ENCODE measurements at places on chromosomes 7 and 10.

DNA sequence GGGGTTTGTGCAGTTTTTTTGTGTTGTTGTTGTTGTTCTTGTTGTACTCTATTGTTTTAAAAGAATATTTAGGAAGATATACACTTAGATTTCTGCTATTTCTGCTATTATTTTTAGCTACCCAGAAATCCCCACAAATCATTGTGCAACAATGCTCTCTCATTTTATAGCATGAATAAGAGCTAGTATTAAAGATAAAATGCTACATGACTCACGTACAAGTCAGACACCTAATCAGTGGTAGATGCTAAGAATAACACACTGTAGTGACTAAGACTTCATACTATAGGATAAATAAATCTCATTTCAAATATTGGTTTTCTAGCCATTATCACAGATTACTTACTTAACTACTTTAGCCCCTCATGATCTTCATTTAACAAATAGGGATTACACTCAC is 920.5 kb downstream of the KCNMA1 start:
- H3K27me3 ChIP-seq, result no peaks in the 10 kb centered on the region
- peaks cover 3% of the 10 kb centered on the region for H3K4me1 ChIP-seq
- no peak for DNase-seq
- no peak overlapping the region for H3K4me3 ChIP-seq

DNA sequence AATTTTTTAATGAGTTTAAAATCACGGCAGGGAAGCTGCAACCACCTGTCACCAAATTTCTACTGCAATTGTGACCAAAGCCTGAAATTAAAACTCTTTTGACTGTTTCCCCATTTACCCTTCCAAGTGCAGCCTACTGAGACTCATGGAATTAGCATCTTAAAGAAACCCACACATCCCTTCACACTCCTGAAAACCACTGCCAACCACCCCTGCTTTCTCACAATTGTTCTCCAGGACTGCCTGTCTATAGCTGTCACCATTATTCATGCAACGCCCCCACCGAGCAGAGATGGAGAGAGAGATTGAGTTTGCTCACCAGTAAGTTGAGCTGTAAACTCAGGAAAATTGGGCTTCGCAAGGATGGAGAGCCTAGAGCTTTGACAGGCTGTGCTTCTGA is 383.8 kb upstream of the SORCS1 start:
- H3K27me3 ChIP-seq, result no peaks in the 10 kb centered on the region
- H3K4me1 ChIP-seq, result peaks cover 40% of the 10 kb centered on the region
- peak overlapping the region; percentile 67 for H3K27ac ChIP-seq
- no peak overlapping the region for H3K4me3 ChIP-seq

GRCh38 chr7:137390076-137390475 is 46.5 kb upstream of the PTN start:
- H3K4me1 ChIP-seq, result peaks cover 30% of the 10 kb centered on the region
- no peak overlapping the region for H3K4me3 ChIP-seq
- no peak overlapping the region for H3K27ac ChIP-seq
- no peak for DNase-seq
- peaks cover 10% of the 10 kb centered on the region for H3K27me3 ChIP-seq
- H3K36me3 ChIP-seq, result no peaks in the 10 kb centered on the region

- peaks cover 2% of the 10 kb centered on the region for H3K27me3 ChIP-seq
- H3K27ac ChIP-seq, result peak overlapping the region; percentile 86
- peaks cover 42% of the 10 kb centered on the region for H3K4me1 ChIP-seq
- peaks cover 12% of the 10 kb centered on the region for H3K36me3 ChIP-seq
These were observed 86.3 kb downstream of the BAMBI start for GRCh38 chr10:28763471-28764170.

GRCh38 chr10:76230921-76231285 is 799.5 kb downstream of the LRMDA start:
- peaks cover 100% of the 10 kb centered on the region for H3K27me3 ChIP-seq
- H3K36me3 ChIP-seq, result 0 out of 2 replicates have a peak, but pooled peaks cover under 1% of the 10 kb centered on the region
- H3K4me1 ChIP-seq, result peaks cover 58% of the 10 kb centered on the region
- H3K27ac ChIP-seq, result peak overlapping the region; percentile 31
- no peak for DNase-seq

DNA sequence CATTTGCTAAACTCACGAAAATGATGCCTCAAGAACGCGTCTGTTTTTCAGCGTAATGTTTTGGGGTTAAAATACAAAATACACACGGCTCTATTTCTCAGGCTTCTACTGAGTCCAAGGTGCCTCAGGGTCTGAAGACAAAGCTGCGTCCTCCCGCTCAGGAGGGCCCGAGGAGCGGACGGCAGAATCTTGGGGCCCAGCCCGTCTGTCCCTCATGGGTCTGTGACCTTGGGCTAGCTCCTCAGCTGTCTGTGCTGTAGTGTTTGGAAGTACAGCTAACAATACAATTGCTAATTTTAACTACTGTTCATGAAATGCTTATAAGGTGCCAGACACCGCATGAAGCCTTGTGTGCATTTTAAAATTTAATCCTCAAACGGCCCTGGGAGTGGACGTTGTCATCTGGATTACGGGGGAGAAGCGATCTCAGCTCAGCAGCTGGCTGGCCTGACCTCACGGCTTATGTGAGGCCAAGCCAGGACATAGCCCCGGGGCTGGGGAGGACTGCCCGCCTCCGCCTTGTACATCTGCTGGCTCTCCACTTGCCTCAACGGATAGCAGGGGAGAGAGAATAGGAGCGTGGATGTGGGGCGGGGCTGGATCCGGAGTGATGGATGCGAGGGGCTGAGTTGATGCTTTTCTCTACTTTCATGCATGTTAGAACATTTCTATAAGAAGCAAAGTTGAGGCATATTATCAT is 357.4 kb downstream of the GLRX3 start:
- no peak for DNase-seq
- peaks cover 23% of the 10 kb centered on the region for H3K27me3 ChIP-seq
- no peak overlapping the region for H3K4me3 ChIP-seq
- H3K27ac ChIP-seq, result no peak overlapping the region

- no peaks in the 10 kb centered on the region for H3K36me3 ChIP-seq
- H3K27me3 ChIP-seq, result peaks cover 71% of the 10 kb centered on the region
- H3K4me3 ChIP-seq, result peak overlapping the region; percentile 60
- no peak overlapping the region for H3K27ac ChIP-seq
These were observed 50.5 kb upstream of the FOXK1 start for GRCh38 chr7:4631380-4632179.

GRCh38 chr7:128351296-128352152 is 7.8 kb upstream of the RBM28 start:
- H3K4me1 ChIP-seq, result peaks cover 5% of the 10 kb centered on the region
- H3K27ac ChIP-seq, result no peak overlapping the region
- no peaks in the 10 kb centered on the region for H3K36me3 ChIP-seq
- H3K4me3 ChIP-seq, result no peak overlapping the region
- DNase-seq, result peak; percentile 54

- H3K27ac ChIP-seq, result peak overlapping the region; percentile 97
- peaks cover 5% of the 10 kb centered on the region for H3K36me3 ChIP-seq
- peak; percentile 62 for DNase-seq
- no peaks in the 10 kb centered on the region for H3K27me3 ChIP-seq
- H3K4me3 ChIP-seq, result peak overlapping the region; percentile 24
- H3K4me1 ChIP-seq, result peaks cover 95% of the 10 kb centered on the region
These were observed 14.1 kb downstream of the GLI3 start for GRCh38 chr7:42222891-42223290.

DNA sequence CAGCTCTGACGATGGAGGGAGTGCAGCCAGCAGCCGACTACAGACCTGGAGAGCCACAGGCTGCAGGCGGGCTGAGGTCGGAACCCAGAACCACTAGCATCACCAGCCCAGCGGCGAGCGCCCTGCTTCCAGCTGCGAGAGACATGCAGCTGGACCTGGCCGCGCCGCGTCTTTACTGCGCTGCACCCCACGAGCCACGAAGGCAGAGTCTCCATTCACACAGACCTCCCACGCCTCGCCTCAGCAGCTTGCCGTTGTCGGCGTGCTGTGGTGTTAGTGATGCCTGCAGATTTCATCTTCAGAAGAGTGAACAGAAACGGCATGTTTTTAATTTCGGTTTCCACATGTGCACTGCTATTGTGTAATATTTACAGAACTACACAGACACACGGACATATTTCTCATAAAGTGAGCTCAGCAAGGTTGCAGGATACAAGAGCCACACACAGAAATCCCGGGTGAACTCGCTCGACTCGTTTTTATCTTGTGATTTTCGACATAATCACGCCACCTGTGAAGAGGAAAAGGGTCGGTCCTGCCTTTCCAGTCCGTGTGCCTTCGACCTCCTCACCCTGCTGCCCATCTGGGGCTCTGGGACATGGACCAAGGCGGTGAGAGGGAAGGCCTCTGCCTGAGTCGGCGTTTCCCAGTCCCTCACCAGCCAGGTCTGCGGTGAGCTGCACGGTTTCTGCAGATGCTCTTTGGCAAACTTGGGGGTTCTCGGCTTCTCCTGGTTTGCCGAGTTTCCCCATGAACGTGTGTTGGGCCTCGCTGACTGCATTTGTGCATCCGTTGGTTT is 252.2 kb downstream of the ELFN1 start:
- no peak for DNase-seq
- 0 out of 2 replicates have a peak overlapping the region, but pooled peaks have one; percentile 49 for H3K27ac ChIP-seq
- no peaks in the 10 kb centered on the region for H3K4me1 ChIP-seq

DNA sequence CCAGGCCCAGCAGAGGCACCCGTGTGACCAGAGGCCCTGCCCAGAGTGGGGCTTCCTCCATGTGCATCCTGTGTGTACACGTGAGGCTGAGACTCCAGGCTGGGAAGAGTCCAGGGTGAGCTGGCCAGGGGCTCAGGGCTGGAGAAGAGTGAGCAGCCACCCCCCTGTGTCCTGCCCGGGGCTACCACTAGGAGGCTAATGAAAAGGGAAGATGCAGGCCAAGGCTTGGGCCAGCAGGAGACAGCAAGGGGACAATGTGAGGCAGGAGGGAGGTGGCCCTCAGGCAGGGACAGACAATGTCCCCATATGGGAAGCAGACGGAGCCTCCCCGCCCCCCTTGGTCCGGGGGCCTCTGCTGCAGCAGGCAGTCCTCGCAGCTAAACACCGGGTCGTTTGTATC is 102.0 kb downstream of the HIF1AN start:
- peak; percentile 87 for DNase-seq
- no peaks in the 10 kb centered on the region for H3K36me3 ChIP-seq
- no peak overlapping the region for H3K27ac ChIP-seq
- peak overlapping the region; percentile 29 for H3K4me3 ChIP-seq

DNA sequence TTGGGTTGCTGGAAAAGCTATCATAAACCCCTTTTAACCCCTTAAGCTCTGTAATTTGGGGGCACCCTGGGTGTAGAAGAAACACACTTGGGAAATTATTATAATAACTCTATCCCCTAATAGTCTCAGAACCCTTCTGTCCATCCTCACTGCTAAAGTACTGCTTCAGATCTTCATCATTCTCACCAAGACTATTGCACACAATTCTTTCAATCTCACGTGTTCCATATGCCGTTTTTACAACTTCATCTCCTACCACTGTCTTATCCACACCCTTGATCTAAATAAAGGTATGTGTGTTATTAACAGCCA is 15.8 kb downstream of the ANKRD22 start:
- no peak for DNase-seq
- H3K36me3 ChIP-seq, result no peaks in the 10 kb centered on the region
- H3K27ac ChIP-seq, result no peak overlapping the region
- H3K27me3 ChIP-seq, result no peaks in the 10 kb centered on the region

DNA sequence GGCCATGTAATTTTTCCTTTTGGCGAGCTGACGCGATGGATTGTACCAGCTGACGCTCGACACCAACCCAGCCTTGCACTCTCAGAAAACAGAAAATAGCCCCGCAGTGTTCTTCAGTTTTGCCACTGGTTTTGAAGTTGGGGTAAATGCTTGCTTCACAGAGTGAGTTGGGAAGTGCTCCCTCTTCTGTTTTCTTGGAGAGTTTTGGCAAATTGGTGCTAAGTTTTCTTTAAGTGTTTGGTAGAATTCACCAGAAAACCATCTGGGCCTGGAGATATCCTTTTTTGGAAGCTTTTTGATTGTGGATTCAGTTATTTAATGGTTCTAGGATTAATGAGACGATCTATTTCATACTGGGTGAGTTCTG is 252.8 kb downstream of the ELFN1 start:
- H3K36me3 ChIP-seq, result no peaks in the 10 kb centered on the region
- H3K4me1 ChIP-seq, result no peaks in the 10 kb centered on the region
- no peaks in the 10 kb centered on the region for H3K27me3 ChIP-seq
- H3K4me3 ChIP-seq, result no peak overlapping the region
- no peak for DNase-seq

DNA sequence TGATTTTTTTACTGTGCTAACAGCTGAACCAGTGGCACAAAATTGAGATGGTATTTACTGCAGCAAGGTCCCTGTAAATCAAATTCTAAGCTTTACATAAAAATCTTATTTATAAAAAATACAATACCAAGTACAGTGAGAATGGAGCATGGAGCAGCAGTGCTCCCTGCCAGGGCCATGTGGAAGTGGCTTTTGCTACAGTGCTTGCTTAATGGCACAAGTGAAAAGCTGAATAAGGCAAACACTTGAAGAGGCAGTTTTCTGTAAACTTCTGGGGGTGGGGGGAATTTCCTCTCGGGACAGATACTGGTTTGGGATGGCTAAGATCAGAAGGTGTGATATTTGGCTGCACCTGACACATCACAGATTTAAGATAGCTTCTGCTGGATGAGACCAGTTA is 27.5 kb downstream of the AP3M1 start:
- H3K27me3 ChIP-seq, result no peaks in the 10 kb centered on the region
- no peak overlapping the region for H3K27ac ChIP-seq
- peaks cover 56% of the 10 kb centered on the region for H3K36me3 ChIP-seq
- no peak overlapping the region for H3K4me3 ChIP-seq
- no peak for DNase-seq

GRCh38 chr10:69614130-69614529 is 15.9 kb upstream of the FAM241B start:
- H3K36me3 ChIP-seq, result peaks cover 8% of the 10 kb centered on the region
- no peak overlapping the region for H3K27ac ChIP-seq
- H3K4me3 ChIP-seq, result no peak overlapping the region
- no peaks in the 10 kb centered on the region for H3K4me1 ChIP-seq
- peaks cover 6% of the 10 kb centered on the region for H3K27me3 ChIP-seq

DNA sequence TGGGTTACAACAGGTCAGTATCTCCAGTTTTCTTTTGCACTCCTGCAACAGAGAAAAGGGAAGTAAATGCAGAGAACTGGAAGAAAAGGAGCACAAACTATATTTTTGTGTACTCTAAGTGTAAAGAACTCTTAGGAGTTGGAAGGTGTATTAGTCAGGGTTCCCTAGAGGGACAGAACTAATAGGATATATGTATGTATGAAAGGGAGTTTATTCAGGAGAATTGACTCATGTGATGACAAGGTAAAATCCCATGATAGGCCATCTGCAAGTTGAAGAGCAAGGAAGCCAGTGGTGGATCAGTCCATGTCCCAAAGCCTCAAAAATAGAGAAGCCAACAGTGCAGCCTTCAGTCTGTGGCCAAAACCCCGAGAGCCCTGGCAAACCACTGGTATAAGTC is 22.6 kb upstream of the RAB18 start:
- H3K27ac ChIP-seq, result no peak overlapping the region
- H3K4me1 ChIP-seq, result no peaks in the 10 kb centered on the region
- no peak overlapping the region for H3K4me3 ChIP-seq

GRCh38 chr10:110101464-110102144 is 93.8 kb downstream of the ADD3 start:
- H3K36me3 ChIP-seq, result peaks cover 5% of the 10 kb centered on the region
- H3K27ac ChIP-seq, result no peak overlapping the region
- H3K4me3 ChIP-seq, result no peak overlapping the region
- H3K27me3 ChIP-seq, result no peaks in the 10 kb centered on the region
- H3K4me1 ChIP-seq, result no peaks in the 10 kb centered on the region
